ENCODE measurements at places on chromosomes 1 and 21. TPM values are rescaled to one million over a fixed set of nuclear protein-coding genes. Genes with fewer than 3 reads are reported as not detected.

Gene MAB21L3
- total RNA-seq = 1.2 TPM

Gene KISS1
- total RNA-seq = not detected

Gene DCDC2B
- total RNA-seq = 3.2 TPM

DNA sequence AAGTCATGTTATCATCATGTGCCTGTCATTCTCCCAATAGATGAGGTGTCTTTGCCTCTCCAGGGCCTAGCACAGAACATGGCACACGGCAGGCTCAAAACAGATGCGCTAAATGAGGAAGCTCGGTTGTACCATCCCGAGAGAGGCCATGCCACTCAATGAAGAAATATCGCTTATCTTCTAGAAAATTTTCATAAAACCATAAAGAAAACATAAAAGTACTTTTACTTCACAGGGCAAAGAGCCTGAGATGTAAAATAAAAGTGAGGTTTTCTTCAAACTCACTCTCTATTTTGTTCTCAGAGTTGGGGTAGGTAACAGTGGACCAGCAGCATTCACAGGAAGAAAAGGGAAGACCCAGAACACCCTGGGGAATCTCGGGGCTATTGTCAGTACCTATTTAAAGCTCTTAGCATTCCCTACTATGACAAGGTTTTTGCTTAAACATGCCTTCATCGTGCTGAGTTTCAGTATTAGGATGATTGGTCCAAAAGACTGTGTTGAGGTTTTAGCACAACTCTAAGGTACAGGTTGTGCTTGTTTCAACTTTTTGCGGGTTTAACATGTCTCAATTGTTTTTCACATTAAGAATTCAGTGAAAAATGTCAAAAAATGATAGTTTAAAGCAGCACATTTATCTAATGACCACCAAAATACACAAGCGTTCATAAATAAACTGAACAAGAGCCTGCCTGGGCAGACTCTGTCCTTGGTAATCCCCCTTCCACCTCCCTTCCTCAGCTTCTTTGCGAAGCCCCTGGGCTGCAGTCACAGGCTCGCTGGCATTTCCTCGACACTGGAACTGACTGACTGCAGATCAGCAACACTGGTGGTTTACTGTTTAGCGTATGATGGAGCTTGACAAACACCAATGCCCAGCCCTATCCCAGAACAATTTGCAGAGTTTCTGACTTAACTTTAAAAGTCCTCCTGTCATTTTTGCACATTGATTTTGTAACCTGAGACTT, 55.6 kb downstream of the COQ8A start:
- H3K36me3 ChIP-seq = peaks cover 26% of the 10 kb centered on the region
- H3K4me1 ChIP-seq = peaks cover under 1% of the 10 kb centered on the region
- H3K27me3 ChIP-seq = no peaks in the 10 kb centered on the region
- no peak overlapping the region for H3K27ac ChIP-seq
- no peak for DNase-seq
- no peak overlapping the region for H3K4me3 ChIP-seq

- peaks cover 7% of the 10 kb centered on the region for H3K36me3 ChIP-seq
- DNase-seq = no peak
- peak overlapping the region; percentile 83 for H3K4me3 ChIP-seq
- no peaks in the 10 kb centered on the region for H3K27me3 ChIP-seq
Measured at GRCh38 chr1:61083807-61084440, 1.6 kb downstream of the NFIA start.

- no peak for DNase-seq
- H3K27me3 ChIP-seq = peaks cover 17% of the 10 kb centered on the region
- H3K36me3 ChIP-seq = no peaks in the 10 kb centered on the region
- H3K27ac ChIP-seq = no peak overlapping the region
- peak overlapping the region; percentile 39 for H3K4me3 ChIP-seq
- H3K4me1 ChIP-seq = peaks cover 8% of the 10 kb centered on the region
Measured at GRCh38 chr21:42613756-42614155, 39.7 kb upstream of the PDE9A start.

DNA sequence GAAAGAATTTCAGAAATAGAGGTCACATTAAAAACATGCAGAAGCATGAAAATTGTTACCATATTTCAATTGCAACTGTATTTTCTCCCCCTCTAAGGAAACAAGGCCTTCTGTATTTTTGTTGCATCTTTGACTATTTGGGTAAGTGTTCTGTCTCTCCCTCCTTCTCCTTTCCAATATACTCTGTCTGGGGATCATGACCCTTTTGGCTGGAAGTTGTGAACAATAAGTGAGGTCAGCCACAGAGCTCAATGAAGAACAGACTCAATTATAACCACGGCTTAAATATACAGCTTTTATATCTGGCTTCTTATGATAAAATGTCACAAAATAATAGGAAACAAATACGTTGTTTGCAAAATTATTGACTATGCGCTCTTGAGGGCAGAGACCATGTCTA, 47.1 kb downstream of the SPAG17 start:
- no peak for DNase-seq
- H3K4me1 ChIP-seq = no peaks in the 10 kb centered on the region
- no peak overlapping the region for H3K27ac ChIP-seq
- no peaks in the 10 kb centered on the region for H3K36me3 ChIP-seq

DNA sequence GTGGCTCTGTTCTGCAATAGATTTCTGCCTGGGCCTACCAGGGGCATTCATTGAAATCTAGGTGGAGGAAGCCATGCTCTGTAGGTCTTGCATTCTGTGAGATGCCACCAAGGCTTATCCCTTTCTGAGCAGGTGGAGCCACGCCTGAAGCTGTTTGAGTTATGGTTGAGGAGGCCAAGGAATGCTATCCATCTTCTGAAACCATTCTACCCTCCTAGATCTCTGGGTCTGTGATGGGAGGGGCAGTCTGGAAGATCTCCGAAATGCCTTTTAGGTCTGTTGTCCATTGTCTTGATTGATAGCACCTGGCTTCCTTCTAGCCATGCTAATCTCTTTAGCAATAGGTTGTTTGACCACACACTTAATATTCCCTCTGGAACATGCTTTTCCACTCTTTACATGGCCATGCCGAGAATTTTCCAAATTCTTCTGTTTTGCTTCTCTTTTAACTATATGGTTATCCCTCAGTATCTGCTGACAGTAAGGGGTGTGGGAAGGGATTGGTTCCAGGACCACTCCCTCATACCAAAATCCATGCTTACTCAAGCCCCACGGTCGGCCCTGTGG, 45.2 kb downstream of the AK4 start:
- no peak overlapping the region for H3K4me3 ChIP-seq
- H3K27ac ChIP-seq = no peak overlapping the region
- H3K27me3 ChIP-seq = no peaks in the 10 kb centered on the region
- H3K36me3 ChIP-seq = no peaks in the 10 kb centered on the region

DNA sequence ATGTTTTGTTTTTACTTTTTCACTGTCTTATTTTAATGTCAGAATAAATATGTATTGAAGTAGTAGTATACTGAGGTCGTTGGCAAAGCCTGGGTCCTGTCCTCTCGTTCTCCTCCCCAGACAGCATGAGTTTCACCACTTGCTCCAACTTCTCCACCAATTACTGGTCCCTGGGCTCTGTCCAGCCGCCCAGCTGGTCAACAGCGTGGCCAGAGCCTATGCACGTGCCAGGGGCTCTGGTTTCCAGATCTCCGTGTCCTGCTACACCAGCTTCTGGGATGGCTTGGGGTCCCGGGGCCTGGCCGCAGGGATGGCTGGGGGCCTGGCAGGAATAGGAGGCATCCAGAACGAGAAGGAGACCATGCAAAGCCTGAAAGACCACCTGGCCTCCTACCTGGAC, 19.3 kb downstream of the PTPN14 start:
- DNase-seq = no peak
- H3K27ac ChIP-seq = no peak overlapping the region
- H3K36me3 ChIP-seq = no peaks in the 10 kb centered on the region
- H3K4me1 ChIP-seq = no peaks in the 10 kb centered on the region

- no peak overlapping the region for H3K4me3 ChIP-seq
- no peak for DNase-seq
- no peaks in the 10 kb centered on the region for H3K27me3 ChIP-seq
- H3K4me1 ChIP-seq = no peaks in the 10 kb centered on the region
- H3K36me3 ChIP-seq = no peaks in the 10 kb centered on the region
Measured at GRCh38 chr21:23690316-23690715, 1917.0 kb downstream of the MRPL39 start.

Data from lower lobe of right lung (tissue), 2 donors.